ENCODE measurements at places on chromosomes 13 and 19.
A peak's percentile ranks its signal among the peaks of the same experiment; 100 is the strongest.

DNA sequence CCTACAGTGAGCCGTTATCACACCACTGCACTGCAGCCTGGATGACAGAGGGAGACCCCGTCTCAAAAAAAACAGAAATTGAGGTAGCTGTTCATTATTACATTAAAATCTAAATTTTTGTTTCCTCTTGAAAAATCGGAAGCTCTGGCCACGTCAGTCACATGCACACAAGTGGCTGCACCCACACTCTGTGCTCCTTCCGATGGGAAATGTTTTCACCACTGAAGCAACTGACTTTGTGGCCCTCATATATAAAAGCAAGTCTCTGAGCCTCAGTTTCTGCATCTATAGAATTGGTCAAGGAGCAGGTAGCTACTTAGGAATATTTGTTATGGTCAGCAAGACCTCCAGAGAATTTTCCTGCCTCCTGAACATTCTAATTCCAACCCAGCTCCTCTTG lies 4.5 kb downstream of the LRRC25 start:
- no peak for DNase-seq

DNA sequence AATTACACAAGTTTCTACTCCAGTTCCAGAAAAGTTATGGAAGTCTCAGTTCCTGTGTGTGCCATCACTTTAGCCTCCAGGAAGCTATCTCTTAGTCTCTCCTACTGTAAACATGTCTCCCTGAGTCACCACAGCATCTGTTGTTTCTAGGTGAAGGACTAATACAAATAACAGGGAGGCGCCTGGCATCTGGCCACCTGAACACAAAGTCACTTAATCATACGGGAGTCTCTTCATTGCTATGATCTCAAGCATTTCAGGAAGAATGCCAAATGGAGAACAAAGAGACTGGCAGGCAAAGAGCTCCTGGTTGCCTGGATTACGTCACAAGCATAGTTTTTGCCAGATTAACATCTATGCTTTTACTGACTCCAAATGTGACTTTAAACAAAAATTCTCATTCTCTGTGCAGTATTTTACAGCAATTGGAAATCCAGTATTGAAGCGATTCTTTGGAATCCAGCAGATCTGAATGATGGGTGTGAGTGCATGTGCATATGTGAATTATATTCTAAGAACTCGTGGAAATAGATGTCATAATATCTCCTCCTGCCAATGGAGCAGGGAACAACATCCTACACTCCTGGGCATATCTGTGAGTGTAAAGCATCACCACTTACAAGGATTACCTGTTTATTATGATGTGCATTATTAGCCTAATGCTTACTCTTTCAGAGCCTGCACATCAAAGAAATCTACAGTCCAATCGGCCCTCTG lies 572.8 kb downstream of the PCDH9 start:
- DNase-seq = peak; percentile 90

GRCh38 chr13:94178625-94179244 lies 300.7 kb downstream of the DCT start:
- DNase-seq = no peak

DNA sequence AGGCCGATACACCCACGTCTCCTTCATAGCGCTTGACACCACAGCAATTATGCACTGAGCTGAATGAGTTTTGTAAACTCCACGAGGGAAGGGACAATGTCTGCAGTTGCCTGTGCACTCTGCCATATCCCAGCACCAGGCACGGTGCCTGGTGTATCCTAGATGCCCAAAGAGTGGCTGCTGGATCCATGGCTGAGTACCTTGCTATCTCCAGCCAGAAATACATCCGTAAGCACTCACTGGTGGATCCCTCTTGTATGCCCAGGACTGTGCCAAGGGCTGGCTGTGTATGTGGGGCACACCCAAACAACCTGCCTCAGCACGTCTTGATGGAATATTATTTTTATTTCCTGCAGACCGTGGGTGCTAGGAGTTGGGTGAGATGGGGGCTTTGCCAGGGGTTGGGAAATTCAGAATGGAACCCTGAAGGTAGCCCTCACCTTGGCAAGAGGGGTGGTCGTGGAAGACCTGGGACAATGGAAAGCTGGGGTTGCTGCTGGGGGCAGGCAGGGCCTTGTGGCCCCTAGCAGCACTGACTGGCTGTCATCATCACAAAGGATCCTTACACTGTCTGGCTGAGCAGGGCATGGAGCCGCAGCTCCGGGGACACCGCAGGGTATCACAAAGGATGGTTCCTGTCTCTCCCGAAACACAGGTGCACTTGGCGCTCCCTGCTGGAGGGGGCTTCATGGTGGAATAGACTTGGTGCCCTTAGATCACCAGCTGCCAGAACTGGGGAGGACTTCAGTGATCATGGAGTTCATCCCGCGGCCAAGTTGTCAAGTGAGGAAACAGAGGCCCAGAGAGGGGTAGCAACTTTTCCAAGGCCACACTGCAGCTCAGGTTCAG lies 131.3 kb downstream of the URI1 start:
- no peak for DNase-seq

DNA sequence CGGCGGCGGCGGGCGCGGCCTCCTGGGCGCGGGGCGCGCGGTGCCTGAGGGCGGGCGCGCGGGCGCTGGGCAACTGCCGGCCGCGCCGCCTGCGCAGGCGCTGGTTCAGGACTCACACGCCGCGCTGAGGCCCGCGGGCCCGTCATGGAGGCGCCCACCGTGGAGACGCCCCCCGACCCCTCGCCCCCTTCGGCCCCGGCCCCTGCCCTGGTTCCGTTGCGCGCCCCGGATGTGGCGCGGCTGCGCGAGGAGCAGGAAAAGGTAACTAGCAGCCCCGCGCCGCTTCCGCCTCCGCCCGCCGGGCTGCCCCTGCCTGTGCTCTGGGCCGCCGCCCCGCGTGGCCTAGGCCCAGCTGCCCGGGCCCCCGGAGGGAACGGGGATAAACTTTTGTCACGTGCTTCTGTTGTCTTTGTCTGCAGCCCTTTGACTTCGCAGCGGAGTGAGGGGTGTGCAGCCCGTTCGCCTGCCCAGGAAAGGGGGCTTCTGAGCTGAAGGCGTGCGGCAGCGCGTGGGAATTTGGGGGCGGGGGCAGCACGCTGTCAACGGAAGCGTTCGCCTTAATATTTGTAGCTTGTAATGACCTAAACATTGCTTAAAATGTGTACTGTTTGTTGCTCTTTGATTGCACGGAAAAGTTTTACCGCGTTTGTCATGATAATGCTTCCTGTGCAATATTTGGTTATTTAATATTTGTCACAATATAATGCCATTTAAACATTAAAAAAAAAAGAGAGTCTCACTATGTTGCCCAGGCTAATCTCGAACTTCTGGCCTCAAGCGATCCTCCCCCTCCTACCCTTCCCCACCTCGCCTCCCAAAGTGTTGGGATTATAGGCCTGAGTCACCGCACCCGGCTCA lies 594 bp downstream of the URI1 start:
- DNase-seq = peak; percentile 25

DNA sequence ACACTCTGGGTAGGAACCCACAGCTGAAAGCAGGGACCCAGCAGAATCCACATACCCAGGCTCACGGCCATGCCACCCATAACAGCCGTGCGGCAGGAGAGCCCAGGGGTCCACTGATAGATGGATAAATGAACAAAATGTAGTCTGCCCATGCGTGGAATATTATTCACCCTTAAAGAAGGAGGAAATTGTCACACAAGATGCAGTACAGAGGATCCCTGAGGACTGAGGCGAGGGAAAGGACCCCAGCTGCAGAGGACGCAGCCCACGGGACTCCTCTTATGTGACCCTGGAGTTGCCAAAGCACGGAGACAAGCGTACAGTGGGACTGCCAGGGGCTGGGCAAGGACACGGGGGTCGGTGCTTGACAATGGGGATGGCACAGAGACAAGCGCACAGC lies 10.7 kb downstream of the GRTP1 start:
- DNase-seq = no peak

DNA sequence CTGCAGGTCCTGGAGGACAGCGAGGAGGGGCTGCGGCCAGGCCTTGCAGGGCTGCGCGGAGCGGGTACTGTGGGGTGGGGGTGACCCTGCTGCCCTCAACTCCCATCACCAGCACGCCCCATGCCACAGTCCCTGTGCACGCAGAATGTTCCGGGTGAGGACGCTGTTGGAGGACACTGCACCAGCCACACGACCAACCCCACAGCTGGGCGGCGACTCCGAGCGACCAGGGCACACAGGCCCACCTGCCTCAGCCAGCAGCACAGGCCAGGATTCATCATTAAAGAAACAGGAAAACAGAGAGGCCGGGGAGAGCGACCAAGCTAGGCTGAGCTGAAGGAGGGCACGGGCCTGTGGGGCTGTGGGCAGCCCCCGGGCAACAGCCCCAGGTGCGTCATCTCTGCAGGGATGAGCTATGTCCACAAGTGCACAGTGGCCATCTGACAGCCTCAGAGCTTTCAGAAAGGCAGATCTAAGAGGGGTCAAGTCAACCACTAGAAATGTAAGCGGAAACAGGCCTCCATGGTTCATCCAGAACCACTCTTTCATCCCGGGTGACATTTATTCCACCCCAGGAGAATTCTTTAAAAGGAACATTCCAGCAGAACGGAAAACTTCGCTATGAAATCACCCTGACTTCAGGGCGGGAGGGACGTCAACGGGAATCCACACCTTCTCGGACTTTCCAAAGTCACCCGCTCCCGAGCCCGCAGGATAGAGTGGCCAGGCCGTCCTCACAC lies 1.5 kb downstream of the GAS6 start:
- DNase-seq = peak; percentile 46

DNA sequence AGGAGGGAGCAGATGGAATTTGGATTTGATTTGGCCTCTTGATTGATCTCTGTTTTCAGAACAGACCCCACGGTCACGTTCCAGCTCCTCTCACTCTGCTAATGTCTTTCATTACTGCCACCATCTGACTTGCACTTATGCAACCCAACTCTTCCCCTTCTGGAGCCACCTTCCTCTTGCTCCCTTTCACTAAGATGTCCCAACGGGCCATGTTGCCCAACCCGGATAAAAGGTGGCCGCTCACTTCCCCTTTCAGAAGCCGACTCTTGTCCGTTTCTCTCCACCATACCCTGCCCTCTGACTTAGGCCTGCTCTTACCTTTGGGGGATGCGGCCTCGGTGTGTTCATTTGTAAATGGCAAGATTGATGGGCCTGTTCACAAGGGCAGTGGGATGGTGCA lies 27.4 kb upstream of the CYP4F8 start:
- DNase-seq = no peak

DNA sequence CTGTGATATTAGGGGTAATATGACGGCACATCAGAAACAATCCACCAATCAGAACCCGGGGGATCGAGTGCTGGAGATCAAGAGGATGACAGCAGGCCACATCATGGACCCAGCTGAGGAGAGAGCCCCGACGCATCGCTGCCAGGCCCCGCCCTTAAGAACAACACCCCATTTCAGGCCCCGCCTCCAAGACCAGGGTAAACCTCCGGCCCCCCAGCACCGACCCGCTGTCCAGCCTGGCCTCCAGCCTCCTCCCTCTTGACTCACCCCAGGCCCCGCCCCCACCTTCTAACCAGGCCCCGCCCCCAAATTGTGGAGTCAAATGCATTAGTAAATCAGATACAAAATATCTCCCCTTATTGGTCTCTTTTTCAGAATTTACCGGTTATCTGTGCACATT lies 4.7 kb upstream of the ZNF611 start:
- no peak for DNase-seq

GRCh38 chr13:108326309-108326708 lies 56.8 kb downstream of the TNFSF13B start:
- DNase-seq = no peak

GRCh38 chr19:48918801-48919247 lies 14.7 kb upstream of the DHDH start:
- no peak for DNase-seq

- no peak for DNase-seq
These were observed 19.2 kb upstream of the ZNF331 start for GRCh38 chr19:53518716-53519115.

- peak; percentile 35 for DNase-seq
These were observed 60.1 kb downstream of the HSPH1 start for GRCh38 chr13:31101472-31102170.

- no peak for DNase-seq
These were observed 1.8 kb upstream of the SLC7A1 start for GRCh38 chr13:29597246-29597645.

- DNase-seq = peak; percentile 57
These were observed 2.3 kb upstream of the C1QTNF9B start for GRCh38 chr13:23899555-23899954.

DNA sequence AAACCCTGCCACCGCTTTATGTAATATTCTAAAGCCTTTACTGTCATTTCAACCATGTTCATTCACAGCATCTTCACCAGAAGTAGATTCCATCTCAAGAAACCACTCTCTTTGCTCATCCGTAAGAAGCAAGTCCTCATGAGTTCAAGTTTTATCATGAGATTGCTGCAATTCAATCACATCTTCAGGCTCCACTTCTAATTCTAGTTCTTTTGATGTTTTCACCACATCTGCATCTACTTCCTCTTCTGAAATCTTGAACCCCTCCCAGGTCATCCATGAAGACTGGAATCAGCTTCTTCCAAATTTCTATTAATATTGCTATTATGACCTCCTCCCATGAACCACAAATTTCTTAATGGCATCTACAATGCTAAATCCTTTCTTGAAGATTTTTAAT lies 83.9 kb downstream of the FOXO1 start:
- no peak for DNase-seq
